ENCODE measurements at places on chromosomes 7 and 10. TPM values are rescaled to one million over a fixed set of nuclear protein-coding genes. Genes with fewer than 3 reads are reported as not detected.

The CDHR3 gene
- total RNA-seq, result not detected

The INHBA gene
- 0.05 TPM for total RNA-seq

The NANOS1 gene
- 0.36 TPM for total RNA-seq

The IFIT1B gene
- not detected for total RNA-seq

The SLC39A12 gene
- 0.67 TPM for total RNA-seq

The GIMAP8 gene
- total RNA-seq, result 6.2 TPM

The CYP3A5 gene
- total RNA-seq, result 0.27 TPM

The HERPUD2 gene
- 13.3 TPM for total RNA-seq
